ENCODE measurements at places on chromosomes 2 and 18.

DNA sequence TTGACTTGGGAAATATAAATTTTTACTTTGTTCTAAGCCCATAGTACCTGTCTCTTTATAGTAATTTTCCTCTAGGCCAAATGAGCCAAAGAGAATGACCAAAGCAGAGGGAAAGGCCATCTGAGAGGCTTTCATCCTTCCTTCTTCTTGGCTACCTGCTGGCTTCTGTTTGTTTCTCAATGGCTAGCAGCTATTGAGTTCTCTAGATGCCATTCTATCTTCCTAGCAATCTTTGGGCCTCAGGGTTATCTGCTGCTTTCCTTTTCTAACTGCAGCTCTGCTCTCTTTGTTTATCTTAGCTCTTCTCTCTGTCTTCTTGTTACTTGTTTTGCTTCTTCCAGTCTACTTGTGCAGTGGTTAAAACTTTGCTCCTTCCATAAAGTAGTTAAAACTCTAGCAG is 601.1 kb upstream of the NRXN1 start:
- DNase-seq: no peak

GRCh38 chr2:189559579-189560272 is 20.9 kb downstream of the SLC40A1 start:
- DNase-seq: no peak

DNA sequence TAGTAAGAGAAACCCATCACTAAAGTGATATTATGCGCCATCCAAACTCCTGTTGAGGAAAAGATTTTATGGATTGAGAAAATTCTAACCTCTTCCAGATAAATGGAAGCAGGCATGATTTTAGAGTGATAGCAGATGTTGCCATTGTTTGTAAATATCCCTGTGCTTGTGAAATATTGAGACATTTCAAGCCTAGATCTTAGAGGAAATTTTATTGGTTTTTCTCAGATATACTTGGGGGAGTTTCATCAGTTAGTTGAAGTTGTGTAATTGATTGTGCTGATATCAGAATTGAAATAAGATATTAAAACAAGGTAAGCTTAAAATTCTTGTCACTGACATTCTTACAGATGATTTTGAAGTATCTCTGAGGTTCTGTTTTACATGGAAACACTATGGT is 390.9 kb upstream of the FANCL start:
- DNase-seq: no peak

- DNase-seq: no peak
These were observed 7.4 kb upstream of the DDX1 start for GRCh38 chr2:15584316-15584715.

GRCh38 chr2:121825003-121825950 is 69.8 kb downstream of the TSN start:
- DNase-seq: no peak

GRCh38 chr2:197453123-197453913 is at the start of gene COQ10B:
Gene COQ10B, plus strand, starts transcription at chr2:197453552. Its CDS starts 9 bp downstream, at chr2:197453561.
- DNase-seq: peak; percentile 96

GRCh38 chr2:73582364-73582763 is 59.9 kb downstream of the NAT8 start:
- no peak for DNase-seq

- DNase-seq: no peak
These were observed 1365.5 kb upstream of the CHAC2 start for GRCh38 chr2:52402128-52402527.

- no peak for DNase-seq
These were observed 1.8 kb downstream of the LRRFIP1 start for GRCh38 chr2:237629188-237629534.

GRCh38 chr18:32450026-32450691 is 20.5 kb downstream of the GAREM1 start:
- no peak for DNase-seq

GRCh38 chr18:77069482-77069881 is 63.1 kb downstream of the MBP start:
- DNase-seq: no peak

GRCh38 chr2:51265539-51265938 is 233.6 kb upstream of the NRXN1 start:
- no peak for DNase-seq

DNA sequence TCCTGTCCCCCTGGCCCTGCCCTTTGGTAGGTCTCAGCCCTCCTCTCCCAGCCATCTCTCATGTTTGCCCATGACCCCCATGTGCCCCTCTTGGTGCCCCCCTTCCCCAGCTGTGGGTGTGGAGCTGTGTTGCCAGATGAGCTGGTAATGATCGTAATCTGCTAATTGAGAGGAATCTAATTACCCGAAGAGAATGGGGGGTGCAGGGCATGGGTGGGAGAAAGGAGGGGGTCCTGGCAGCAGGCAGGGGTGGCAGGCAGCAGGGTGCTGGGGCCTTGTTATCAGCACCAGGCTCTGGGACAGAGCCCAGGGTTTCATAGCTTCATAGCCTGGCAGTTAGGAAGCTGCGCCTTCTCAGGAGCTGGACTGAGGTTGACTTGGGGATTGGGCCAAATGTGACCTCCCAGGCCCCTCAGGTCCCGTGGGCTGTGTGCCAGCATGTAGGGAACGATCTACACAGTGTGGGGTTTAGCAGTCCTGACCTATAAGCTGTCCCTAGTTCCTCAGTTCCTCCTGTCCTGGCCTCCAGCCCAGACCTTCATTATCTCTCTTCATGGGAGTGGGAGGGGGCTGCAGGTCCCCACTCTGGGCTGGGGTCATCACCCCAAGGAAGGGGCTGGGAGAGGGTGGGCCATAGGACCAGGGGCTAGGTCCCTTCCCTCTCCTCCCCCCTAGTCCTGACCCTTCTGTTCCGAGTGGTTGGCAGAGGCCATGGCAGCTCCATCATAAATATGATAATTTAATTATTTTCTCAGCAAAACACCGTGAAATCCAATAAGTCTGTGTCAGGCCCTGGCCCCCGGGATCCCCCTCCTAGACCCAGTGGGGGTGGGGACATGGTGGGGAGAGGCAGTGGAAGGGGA is 6.5 kb upstream of the ASIC4 start:
- DNase-seq: no peak

GRCh38 chr2:204015118-204015843 is 78.7 kb downstream of the ICOS start:
- DNase-seq: no peak

DNA sequence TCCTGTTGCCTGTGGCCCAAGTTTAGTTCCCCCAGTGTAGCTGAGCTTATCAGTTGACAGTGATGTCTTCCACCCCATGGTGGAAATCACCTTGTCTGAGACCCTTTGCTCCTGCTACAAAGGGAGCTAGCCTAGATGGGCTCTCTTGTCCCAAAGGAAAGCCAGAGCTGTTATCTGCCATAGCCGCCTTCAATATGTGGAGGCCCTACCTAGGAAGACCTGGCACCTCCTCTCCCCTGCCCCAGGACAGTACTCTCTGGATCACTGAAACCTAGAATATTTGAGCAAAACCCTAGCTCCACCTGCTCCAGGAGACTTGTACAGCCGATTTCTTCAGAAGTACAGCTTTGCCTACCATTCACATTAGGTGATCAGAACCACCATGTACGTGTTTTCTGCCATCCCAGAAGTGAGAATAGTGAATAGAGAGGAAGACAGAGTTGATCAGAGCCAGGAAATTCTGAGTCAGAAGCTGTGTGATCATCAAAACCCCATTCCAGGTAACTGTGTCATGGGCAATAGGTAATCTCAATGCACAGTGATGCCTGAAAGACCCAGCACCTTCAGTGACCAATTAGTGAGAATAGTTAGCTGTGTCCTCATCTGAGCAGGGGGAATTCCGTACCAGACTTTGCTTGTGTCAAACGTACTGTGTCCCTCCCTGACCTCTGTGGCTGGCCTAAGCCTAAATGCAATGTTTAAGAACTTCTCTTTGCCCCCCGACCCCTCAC is 138.4 kb upstream of the ALPP start:
- no peak for DNase-seq

GRCh38 chr2:54939446-54940118 is 110.7 kb downstream of the RTN4 start:
- no peak for DNase-seq

DNA sequence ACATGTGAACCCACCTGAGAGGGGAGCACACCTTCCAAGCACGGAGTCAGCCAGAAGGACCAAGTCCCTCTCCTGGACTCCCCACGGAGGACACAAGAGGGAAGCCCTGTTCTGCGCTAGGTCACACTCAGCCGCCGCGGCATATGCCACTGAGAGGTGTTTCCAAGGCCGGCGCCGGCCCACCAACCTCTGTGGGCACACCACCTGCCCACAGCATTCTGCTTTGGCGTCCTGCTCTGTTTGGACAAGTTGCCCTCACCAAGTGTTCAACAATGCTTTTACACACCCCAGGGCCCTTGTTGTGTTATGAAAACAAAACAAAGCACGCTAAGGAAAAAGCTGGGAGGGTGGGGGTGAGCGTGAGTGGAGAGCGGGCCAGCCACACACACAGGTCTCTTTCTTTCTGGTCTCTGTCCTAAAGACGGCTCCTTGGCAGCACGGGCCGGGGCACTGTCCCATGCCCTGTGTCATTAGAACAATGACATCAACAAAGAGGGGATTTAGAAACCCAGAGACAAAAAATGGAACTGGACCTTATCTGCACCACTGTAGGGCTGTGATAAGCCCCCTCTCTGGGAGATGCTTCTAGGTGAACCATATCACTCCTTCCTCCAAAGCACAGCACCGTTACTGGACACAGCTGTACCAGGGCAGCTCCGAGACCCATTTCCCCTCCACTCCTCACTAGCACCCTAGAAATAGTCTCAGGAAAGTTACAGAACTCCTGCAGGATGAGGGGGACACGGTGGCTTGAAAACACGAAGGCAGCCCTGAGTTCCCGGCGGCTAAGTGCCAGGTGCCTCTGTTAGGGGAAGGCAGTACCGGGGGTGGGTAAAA is 17.0 kb downstream of the SMAD7 start:
- no peak for DNase-seq

All from stimulated activated CD4-positive, alpha-beta T cell treated with anti-CD3 and anti-CD28 coated beads, Interleukin-4, amount 100 ng/mL, for 1 hour (primary cell).